ENCODE measurements at places on chromosomes 2 and 18.

DNA sequence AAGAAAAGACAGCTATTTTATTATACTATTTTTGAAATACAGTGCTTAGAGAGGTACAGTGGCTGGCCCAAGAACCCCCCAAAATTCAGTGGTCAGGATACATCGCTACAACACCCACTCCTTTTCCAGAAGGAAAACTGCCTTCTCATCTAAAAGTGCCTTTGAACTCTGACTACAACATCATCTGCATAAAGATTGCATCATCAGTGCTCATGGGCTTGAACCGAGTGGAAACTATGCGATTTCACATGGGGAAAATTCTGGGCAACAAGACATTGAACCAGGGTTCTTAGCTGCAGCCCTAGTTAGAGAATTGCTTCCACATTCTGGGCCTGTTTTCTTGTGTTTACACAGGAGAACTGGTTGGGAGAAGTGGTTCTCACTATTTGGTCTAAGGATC is 294.6 kb upstream of the SLC14A2 start:
- no peak for DNase-seq

GRCh38 chr2:48205137-48205798 is 299.0 kb upstream of the FBXO11 start:
- DNase-seq: peak; percentile 64

GRCh38 chr2:237670641-237671040 is 43.3 kb downstream of the LRRFIP1 start:
- DNase-seq: no peak

DNA sequence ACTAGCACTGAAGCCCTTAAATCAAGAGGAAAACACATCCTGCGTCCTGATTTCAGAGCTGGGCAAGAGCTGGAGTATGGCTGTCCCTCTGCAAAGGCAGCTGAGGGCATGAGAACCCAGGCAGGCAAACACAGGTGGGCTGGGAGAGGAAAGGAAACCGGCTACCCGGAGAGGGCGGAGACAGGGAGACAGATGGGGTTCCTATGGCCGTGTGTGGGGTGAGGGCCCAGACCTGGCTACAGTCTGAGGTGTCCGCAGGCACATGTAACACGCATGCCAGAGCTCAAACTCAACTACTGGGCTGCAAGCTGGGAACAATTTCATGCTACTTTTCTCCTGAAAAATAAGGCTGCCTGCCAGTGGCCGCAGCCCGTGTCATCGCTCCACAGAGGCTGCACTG is 2.7 kb downstream of the COPS9 start:
- no peak for DNase-seq

GRCh38 chr2:236843161-236843968 is 242.3 kb upstream of the COPS8 start:
- DNase-seq: no peak

GRCh38 chr2:229715895-229716507 is 1.6 kb upstream of the DNER start:
- peak; percentile 53 for DNase-seq

- DNase-seq: no peak
These were observed 77.2 kb downstream of the GLI2 start for GRCh38 chr2:120812866-120813265.

DNA sequence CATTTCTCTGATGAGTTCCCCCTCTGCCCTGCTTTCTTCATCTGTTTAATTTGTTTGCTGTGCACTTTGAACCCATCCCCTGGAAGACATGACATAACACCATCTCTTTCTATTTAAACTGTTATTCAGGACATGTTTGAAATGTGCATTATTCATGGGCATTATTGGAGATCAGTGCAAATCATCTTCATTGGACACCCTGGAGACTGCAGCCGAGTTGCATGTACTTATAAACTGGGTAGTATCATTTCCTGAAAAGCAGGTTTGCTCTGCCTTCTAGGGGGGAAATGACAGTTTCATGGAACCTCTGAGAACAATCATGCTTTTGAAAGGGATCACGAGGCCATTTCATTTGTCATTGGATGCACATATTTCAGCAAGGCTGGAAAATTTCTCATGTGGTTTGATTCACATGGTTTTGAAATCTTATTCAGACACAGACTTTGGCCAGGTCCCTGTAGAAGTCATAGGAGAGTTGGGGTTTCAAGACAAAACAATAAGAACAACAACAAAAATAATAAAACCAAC is 462.8 kb upstream of the MEX3C start:
- DNase-seq: no peak

GRCh38 chr2:210072922-210073509 is 70.6 kb downstream of the RPE start:
- peak; percentile 46 for DNase-seq

DNA sequence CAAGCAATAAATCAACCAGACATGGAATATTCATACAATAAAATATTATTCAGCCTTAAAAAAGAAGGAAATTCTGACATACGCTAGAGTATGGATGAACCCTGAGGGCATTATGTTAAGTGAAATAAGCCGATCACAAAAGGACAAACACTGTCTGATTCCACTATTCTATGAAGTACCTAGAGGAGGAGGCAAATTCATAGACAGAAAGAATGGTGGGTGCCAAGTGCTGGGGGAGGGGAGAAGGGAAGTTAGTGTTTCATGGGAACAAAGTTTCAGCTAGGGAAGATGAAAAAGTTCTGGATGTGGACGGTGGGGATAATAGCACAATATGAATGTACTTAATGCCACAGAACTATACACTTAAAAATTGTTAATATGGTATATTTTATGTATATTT is 19.8 kb downstream of the SMAD7 start:
- no peak for DNase-seq

DNA sequence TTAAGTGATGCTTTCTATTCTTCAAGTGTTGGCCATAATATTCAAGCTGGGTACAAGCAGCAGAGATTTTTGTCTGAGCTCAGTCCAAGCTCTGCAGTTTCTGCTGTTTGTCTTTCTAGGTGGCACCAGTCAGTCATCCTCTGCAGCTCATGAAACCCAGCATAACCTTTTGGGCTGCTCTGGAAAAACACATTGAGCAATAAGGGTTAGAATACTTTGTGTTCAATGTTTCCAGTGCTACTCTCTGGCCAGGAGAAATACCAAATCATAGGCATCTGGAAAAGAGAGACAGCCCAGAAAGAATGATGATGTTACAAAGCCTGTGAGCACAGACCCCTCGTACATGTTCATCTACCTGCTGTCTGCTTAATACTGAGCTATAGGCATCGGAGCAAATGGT is 19.5 kb upstream of the WIPF1 start:
- peak; percentile 8 for DNase-seq

DNA sequence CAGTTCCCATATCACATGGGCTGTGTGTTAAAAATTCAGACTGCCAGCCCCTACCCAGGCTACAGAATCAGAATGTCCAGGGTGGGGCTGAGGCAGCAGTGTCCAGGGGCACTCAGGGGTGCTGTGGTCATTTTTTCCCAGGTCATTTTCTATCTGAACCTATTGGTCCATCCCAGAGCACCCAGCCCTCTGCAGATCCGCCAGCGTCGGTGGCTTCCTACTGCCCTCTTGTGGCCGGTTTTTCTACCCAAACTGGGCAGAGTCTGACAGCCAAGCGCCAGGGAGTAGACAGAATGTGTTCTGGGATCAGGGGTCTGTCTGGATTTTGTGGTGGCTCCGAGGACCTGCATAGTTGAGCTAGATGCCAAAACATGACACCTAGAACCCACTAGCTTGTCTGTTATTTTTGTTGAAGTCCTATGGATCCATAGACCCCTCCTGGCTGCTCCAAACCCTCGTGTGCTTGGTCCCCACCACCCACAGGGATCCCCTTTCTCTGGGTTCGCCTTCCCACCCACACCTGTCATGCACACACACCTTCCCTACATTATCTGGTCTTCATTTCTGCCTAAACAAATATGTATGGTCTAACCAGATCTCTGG is 34.1 kb upstream of the RMDN2 start:
- DNase-seq: peak; percentile 69

DNA sequence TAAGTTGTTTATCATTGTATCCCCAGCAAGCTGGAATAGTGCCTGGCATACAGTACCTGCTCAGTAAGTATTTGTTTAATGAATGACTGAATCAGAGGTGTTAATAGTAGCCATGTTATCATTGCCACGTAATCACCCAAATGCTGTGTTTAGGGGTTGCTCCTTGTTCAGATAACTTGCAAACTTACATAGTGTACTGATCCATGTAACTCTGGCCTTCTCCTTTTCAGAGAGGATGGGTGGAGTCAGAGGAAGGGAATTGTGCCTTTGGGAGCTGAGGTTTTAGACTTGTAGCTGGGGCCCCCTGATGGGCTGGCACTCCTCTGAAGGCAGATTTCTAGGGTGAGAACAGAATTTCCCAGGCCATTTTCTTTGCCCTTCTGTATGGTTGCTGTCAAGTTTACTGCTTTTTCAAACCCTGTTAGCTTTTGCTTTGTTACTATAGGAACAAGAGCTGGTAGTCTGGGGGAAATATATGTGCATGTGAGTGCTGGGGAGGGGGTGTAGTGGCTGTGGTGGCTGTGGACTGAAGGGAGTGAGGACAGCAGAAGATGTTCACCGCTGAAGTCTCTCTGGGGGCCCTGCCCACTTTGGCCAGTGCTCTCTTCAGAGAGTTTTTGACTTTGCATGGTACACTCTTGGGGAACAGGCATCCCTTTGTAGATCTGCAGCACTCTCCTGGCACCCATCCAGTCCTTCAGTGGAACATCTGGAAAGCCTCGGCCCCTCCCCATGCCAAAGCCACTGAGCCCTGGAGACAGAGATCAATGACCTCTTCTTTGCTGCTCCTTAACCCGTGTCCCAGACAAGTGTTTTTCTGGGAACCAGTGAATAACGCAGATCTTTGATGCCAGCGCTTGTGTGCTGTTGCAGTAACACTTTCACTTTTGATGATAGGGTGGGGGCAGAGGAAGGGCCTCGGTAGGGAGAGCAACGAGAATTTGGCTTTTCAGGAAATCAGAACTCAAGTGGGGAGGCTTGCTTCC is 209.0 kb downstream of the PRKCE start:
- DNase-seq: no peak

DNA sequence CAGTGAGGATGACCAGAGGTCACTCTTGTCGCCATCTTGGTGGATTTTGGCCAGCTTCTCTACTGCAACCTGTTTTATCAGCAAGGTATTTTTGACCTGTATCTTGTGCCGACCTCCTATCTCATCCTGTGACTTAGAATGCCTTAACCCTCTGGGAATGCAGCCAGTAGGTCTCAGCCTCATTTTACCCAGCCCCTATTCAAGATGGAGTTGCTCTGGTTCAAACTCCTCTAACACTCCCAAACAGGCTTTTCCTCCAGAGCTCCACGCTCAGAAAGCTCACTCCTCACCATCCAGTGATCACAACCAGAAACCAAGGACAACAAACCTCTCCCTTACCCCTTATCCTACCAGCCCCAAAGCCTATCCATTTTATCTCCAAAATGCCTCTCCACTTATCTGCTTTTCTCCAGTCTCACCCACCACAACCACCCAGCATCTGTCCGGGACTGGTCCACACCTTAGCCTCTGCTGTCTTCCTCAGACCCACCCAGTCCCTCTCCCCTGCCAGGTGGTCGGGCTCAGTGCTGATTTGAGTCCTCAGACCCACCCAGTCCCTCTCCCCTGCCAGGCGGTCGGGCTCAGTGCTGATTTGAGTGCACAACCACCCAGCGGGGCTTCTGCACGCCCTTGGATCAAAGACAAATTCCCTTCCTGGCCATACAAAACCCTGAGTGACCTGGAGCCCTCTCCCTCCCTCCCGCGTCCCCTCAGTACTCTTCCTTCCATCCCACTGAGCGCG is 11.7 kb upstream of the SMAD7 start:
- no peak for DNase-seq

DNA sequence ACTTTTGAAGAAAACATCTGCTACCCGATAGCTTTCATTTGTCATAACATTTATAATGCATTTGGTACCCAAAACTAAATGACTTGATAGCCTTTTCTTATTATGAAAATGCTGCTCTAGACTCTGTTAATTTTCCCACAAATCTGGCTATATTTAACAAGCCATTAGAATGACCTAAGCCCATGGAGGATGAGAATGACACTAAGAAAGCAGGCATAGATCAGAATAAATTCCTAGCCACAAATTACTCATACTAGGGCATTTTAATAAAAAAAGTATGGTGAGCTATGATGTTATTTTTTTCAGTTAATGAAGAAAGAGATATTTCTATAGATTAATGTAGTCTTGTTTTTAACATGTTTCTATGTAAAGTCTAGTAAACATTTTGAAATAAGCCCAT is 1728.3 kb downstream of the SUCLG1 start:
- no peak for DNase-seq

- DNase-seq: no peak
These were observed 118.3 kb downstream of the CAMKMT start for GRCh38 chr2:44480068-44480467.

GRCh38 chr2:29749843-29750242 is 171.5 kb downstream of the ALK start:
- DNase-seq: peak; percentile 23
